ENCODE measurements at places on chromosomes 7 and 10.

GRCh38 chr10:106919871-106920282, 244.6 kb downstream of the SORCS1 start:
- no peak for DNase-seq

GRCh38 chr10:92544296-92544695, 29.6 kb downstream of the IDE start:
- DNase-seq: no peak

DNA sequence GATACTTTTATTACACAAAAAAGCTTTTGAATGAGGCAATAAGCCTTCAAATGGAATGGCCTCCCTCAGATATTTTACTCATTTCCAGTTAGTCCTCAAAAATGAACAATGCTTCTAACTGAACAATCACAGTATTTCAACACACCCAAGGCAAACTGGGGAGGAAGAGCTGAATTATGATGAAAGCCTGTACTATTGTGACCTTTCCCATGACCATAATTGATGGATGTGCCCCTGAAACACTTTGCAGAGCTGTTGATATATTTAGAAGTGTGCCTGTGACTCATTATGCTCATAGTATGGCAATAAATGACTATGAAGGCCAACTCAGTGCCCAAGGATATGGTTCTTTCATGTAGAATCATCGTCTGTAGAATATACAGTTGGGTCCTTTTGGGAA, 248.1 kb downstream of the AHR start:
- no peak for DNase-seq

DNA sequence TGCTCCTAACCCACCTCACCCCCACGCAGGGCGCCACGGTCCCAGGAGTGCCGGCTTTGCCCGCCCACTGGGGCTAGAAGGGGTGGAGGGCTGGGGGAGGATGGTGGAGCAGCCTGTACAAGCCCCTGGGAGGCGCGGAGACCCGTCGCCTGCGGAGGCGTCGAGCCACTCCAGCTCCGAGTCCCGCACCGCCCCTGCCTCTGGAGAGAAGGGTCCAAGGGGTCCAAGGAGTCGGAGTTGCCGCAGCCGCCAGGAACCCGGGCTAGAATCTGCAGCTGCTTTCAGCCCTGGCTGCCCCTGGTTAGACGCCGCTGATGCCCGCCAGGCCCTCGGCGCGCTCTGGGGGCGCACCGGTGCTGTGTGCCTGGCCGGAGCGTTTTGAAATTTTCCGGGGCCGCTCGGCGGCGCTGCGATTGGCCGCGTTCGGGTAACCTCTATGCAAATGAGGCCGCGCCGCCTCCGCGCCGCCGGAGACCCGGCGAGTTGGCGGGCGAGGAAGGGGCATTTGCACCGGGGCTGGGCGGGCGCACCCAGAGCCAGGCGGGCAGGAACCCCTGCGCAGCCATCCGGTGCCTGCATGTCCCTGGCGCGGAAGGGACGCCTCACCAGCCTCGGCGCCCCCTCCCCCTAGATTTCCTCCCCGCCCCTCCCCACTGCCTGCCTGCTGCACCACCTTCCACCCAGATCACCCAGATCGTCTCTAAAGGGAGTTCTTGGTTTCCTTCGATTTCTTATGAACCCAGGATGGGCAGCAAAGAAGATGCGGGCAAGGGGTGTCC, at the start of gene HMX2:
Gene HMX2 (plus strand): TSS at position 502 of the 779 bp plus-strand sequence. CDS start 243 bp downstream, at position 745.
- no peak for DNase-seq

DNA sequence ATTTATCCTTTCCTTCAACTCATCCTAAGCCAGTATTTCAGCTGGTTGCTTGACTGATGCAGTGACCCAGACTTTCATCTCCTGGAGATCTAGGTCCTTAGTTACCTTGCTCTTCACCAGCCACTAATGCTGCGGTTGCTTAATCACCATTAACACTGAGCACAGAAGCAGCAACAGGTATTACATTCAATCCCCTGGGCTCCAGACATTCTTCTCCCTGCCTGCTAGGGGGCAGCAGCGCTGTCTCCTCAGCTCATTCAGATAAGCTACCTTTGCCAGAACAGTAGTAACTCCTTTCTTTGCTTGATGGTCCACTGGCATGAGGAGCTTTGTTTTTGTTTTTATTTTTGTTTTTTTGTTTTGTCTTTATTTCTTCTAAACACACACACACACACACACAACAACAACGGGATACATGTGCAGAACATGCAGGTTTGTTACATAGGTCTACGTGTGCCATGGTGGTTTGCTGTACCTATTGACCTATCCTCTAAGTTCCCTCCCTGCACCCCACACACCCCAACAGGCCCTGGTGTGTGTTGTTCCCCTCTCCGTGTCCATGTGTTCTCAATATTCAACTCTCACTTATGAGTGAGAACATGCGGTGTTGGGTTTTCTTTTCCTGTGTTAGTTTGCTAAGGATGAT, 1043.2 kb upstream of the C7orf33 start:
- DNase-seq: no peak

DNA sequence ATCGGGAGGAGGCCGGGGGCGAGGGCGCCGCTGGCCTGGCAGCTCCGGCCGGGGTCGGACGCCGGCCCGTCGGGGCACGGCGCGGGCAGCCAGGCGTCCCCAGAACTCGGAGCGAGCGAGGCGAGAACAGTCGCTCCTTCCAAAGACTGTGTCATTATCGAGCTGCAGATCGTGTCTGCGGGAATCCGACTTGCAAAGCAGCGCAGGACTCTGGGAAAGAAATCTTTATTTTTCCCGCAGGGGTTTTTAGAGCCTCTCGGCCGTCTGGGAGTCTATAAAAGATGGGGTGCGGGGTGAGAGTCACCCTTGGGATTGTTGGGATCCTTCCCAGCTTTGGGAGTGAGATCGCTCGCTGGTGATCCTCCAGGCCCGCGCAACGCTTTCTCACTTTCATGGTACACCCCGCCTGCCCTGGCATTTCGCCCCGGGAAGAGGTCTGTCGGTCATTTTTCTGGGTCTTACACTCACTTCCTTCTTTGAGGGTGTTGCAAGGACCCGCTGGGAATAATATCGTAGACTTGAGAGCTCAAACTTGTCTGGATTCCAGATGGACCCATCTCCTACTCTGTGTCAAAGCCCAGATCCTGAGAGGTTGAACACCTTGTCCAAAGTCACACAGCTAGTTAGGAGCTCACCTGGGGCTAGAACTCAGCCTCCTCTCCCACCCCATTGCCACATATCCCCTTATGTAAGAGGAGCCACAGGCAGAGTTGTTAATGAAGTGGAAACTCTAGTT, 1.0 kb downstream of the UBTD1 start:
- DNase-seq: no peak

- DNase-seq: no peak
Measured at GRCh38 chr10:131963350-131963749, 18.4 kb downstream of the BNIP3 start.

GRCh38 chr7:114426824-114427223, 12.2 kb downstream of the FOXP2 start:
- DNase-seq: no peak

DNA sequence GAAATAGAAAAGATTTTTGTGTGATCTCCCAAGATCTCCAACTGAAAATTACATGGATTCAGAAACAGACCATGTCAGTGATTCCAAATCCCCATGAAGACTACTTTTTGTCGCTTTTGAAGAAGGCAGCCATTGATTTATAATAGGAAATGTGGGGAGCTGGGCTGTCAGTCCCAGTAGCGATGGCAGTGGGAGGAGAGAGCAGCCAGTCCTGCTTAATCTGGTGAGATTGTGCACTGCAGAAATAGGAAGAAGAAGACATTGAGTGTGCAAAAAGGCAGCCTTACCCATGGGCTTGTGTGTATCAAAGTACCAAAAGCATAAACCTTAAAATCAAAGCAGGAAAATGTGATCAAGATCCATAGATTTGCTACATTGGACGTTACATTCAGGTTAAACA, 4.8 kb downstream of the ADRB1 start:
- no peak for DNase-seq

- DNase-seq: peak; percentile 28
Measured at GRCh38 chr7:37354656-37355131, 94.0 kb downstream of the ELMO1 start.

GRCh38 chr7:818031-818699, 14.1 kb upstream of the SUN1 start:
- no peak for DNase-seq

GRCh38 chr10:131898061-131898460, 2.7 kb upstream of the PPP2R2D start:
- no peak for DNase-seq

DNA sequence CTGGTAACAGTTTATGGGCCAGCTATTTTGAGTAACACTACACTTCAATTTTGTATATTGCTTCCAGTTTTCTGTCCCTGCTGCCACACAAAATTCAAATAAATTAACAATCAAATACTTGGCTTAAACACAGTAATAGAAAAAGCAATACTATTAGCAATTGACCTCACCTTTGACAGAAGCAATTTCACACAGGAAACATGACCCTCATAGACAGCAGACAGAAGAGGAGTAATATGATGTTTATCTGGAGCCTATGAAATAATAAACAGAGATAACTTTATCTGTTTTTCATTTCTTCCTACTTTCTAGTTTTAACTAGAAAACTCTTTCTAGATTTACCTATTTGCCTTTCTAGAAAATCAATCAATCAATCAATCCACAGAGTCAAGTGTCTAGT, 26.7 kb downstream of the MTPN start:
- DNase-seq: no peak

DNA sequence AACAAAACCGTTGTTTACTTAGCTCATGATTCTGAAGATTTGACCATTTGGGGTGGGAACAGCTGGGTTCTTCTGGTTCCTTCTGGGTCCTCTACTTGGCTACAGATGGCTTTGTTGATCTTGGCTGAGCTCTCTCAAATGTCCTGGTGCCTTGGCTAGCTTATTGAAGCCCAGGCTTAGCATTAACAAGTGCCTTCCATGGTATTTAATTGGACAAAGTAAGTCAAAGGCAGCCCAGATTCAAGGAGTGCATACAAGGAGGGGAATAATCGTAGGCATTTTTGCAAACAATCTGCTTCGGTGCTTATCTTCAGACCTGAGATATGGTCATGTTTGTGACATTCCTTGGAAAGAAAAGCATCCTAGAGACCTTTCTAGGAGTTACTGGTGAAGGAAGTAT, 81.4 kb downstream of the ADCYAP1R1 start:
- no peak for DNase-seq

GRCh38 chr7:94669773-94670495, 14.0 kb upstream of the SGCE start:
- DNase-seq: no peak

GRCh38 chr7:117737926-117738325, 135.3 kb downstream of the CTTNBP2 start:
- DNase-seq: no peak

- no peak for DNase-seq
Measured at GRCh38 chr10:24277771-24278170, 68.8 kb downstream of the KIAA1217 start.

GRCh38 chr7:70480927-70481569, 650.9 kb upstream of the GALNT17 start:
- DNase-seq: no peak
